ENCODE measurements at places on chromosomes 16 and 17.
A peak's percentile ranks its signal among the peaks of the same experiment; 100 is the strongest.

- H3K4me3 ChIP-seq: peak overlapping the region; percentile 23
- H3K27ac ChIP-seq: peak overlapping the region; percentile 75
- H3K4me1 ChIP-seq: peaks cover 67% of the 10 kb centered on the region
- H3K36me3 ChIP-seq: no peaks in the 10 kb centered on the region
- DNase-seq: no peak
Observed at GRCh38 chr17:77421630-77421972, 280.8 kb downstream of the SEC14L1 start.

DNA sequence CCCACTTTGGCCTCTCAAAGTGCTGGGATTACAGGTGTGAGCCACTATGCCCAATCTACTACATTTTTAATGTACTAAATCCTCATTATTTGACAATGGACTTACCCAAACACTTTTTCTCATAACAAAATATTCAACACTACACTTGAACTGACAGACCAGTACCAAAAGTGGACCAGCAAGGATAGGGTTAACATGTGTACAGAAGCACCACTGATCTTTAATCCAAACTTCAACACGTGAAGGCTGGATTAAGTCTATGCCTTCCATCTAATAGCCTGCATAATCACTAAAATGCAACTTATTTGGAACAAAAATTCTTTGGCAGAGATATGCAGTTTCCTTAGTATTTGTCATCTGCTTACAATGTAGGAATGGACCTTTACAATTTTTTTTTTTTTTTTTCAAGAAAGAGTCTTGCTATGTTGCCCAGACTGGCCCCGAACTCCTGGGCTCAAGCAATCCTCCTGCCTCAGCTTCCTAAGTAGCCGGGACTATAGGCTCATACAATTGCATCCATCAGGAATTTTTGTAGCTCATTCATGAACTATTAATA is 60.0 kb upstream of the BCAR1 start:
- H3K27me3 ChIP-seq: no peaks in the 10 kb centered on the region
- no peak overlapping the region for H3K27ac ChIP-seq
- H3K4me3 ChIP-seq: no peak overlapping the region
- peaks cover 30% of the 10 kb centered on the region for H3K4me1 ChIP-seq

- peaks cover 21% of the 10 kb centered on the region for H3K4me1 ChIP-seq
- H3K4me3 ChIP-seq: peak overlapping the region; percentile 59
- no peak overlapping the region for H3K27ac ChIP-seq
- DNase-seq: peak; percentile 86
- H3K27me3 ChIP-seq: peaks cover 38% of the 10 kb centered on the region
Observed at GRCh38 chr17:61410141-61411010, 10.7 kb downstream of the TBX2 start.

- H3K4me1 ChIP-seq: no peaks in the 10 kb centered on the region
- no peak overlapping the region for H3K27ac ChIP-seq
- no peaks in the 10 kb centered on the region for H3K36me3 ChIP-seq
Observed at GRCh38 chr17:10879190-10879836, 41.4 kb upstream of the PIRT start.

- H3K4me1 ChIP-seq: no peaks in the 10 kb centered on the region
- H3K27me3 ChIP-seq: no peaks in the 10 kb centered on the region
Observed at GRCh38 chr17:59490216-59490615, 75.2 kb upstream of the DHX40 start.

DNA sequence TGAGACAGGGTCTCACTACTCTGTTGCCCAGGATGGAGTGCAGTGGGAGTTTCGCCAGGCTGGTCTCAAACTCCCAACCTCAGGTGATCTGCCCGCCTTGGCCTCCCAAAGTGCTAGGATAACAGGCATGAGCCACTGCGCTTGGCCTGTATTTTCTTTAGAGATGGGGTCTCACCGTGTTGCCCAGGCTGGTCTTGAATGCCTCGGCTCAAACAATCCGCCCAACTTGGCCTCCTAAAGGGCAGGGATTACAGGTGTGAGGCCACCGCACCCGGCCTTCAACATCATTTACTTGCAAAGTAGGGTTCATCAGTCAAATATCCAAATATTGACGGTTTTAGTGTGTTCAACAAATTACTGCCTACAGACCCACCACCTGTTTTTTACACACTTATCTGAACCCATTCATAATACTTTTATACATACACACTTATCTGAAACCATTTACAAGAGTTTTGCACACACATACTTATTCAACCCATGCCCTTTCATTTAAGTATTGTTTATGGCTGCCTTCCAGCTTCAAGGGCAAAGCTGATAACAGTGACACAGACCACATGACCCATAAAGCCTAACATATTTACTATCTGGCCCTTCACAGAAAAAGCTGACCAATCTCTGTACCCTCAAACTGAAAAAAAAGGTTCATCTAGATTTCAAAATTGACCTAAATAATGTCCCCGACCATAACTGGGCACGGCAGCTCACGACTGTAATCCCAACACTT is 11.9 kb downstream of the TMEM170A start:
- H3K27ac ChIP-seq: no peak overlapping the region
- no peak overlapping the region for H3K4me3 ChIP-seq
- H3K4me1 ChIP-seq: peaks cover 4% of the 10 kb centered on the region
- no peaks in the 10 kb centered on the region for H3K27me3 ChIP-seq
- H3K36me3 ChIP-seq: peaks cover 10% of the 10 kb centered on the region

DNA sequence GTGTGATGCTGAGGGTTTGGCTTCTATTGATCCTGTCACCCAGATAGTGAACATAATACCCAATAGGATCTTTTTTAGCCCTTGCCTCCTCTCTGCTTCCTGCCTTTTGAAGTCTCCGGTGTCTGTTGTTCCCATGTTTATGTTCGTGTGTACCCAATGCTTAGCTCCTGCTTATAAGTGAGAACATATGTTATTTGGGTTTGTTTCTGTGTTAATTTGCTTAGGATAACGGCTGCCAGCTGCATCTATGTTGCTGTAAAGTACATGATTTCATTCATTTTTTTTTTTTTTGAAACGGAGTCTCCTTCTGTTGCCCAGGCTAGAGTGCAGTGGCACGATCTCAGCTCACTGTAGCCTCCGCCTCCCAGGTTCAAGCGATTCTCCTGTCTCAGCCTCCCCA is 23.0 kb downstream of the DUS2 start:
- DNase-seq: no peak
- H3K4me3 ChIP-seq: no peak overlapping the region
- H3K4me1 ChIP-seq: no peaks in the 10 kb centered on the region

GRCh38 chr17:74892013-74892841 is 1.2 kb downstream of the FADS6 start:
- no peaks in the 10 kb centered on the region for H3K36me3 ChIP-seq
- no peaks in the 10 kb centered on the region for H3K4me1 ChIP-seq
- no peak overlapping the region for H3K27ac ChIP-seq
- DNase-seq: no peak

GRCh38 chr17:46108550-46109110 is 84.6 kb downstream of the KANSL1 start:
- H3K36me3 ChIP-seq: no peaks in the 10 kb centered on the region
- peak overlapping the region; percentile 37 for H3K27ac ChIP-seq
- H3K4me1 ChIP-seq: no peaks in the 10 kb centered on the region
- no peaks in the 10 kb centered on the region for H3K27me3 ChIP-seq
- DNase-seq: no peak

- H3K4me1 ChIP-seq: no peaks in the 10 kb centered on the region
- no peak overlapping the region for H3K27ac ChIP-seq
- H3K36me3 ChIP-seq: no peaks in the 10 kb centered on the region
- H3K4me3 ChIP-seq: no peak overlapping the region
- no peaks in the 10 kb centered on the region for H3K27me3 ChIP-seq
Observed at GRCh38 chr17:83135692-83136091, 56.3 kb downstream of the METRNL start.

DNA sequence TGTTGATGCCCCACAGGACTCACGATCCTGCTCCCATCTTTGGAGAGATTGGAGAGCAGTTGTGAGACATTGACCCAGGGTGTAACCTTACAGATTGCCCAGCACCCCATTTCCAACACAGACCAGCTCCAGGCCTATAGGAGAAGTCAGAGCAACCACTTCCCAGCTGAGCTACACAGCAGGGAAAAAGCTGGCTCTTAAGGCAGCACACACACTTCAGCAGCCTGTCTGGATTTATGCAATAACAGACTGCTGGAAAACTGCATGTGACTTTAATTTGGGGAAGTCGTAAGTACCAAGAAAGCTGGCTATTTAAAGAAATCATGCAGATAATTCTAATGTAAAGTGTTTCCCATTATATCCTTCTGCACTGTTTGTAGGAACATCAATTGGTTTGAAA is 30.8 kb downstream of the NOG start:
- no peak for DNase-seq
- no peaks in the 10 kb centered on the region for H3K27me3 ChIP-seq
- no peaks in the 10 kb centered on the region for H3K36me3 ChIP-seq
- H3K27ac ChIP-seq: no peak overlapping the region
- H3K4me1 ChIP-seq: no peaks in the 10 kb centered on the region
- no peak overlapping the region for H3K4me3 ChIP-seq

DNA sequence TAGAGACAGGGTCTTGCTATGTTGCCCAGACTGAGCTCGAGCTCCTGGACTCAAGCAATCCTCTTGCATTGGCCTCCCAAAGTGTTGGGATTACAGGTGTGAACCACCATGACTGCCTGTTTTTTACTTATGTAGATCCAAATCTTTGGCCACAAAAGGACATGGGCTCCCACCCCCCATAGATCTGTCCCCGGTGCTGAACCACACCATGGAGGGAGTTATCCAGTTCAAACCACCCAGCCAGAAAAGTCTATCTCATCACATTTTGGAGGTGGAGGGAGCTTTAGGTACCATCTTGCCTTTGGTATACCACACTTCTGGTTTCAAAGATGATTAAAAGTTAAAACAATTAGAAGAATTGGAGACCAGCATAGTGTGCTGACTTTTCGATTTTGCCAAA is 26.2 kb downstream of the SHISA9 start:
- DNase-seq: no peak
- no peak overlapping the region for H3K27ac ChIP-seq
- H3K36me3 ChIP-seq: no peaks in the 10 kb centered on the region
- no peaks in the 10 kb centered on the region for H3K27me3 ChIP-seq
- no peaks in the 10 kb centered on the region for H3K4me1 ChIP-seq
- no peak overlapping the region for H3K4me3 ChIP-seq

- no peak for DNase-seq
- no peaks in the 10 kb centered on the region for H3K27me3 ChIP-seq
Observed at GRCh38 chr17:39955726-39956225, 7.0 kb upstream of the GSDMA start.

GRCh38 chr17:57694051-57694450 is 51.0 kb downstream of the CCDC182 start:
- no peaks in the 10 kb centered on the region for H3K36me3 ChIP-seq
- H3K27ac ChIP-seq: no peak overlapping the region
- no peaks in the 10 kb centered on the region for H3K27me3 ChIP-seq
- no peaks in the 10 kb centered on the region for H3K4me1 ChIP-seq
- no peak for DNase-seq
- no peak overlapping the region for H3K4me3 ChIP-seq

DNA sequence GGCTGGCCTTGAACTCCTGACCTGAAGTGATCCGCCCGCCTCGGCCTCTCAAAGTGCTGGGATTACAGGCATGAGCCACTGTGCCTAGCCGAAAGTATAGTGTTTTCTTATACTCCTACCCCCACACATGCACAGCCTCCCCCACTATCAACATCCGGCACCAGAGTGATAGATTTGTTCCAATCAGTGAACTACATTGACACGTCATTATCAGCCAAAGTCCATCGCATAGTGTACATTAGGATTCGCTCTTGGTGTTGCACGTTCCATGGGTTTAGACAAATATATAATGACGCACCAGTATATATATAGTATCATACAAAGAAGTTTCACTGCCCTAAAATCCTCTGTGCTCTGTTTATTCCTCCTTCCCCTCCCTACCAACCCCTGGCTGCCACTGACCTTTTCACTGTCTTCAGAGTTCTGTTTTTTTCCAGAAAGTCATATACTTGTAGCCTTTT is 11.9 kb upstream of the TM4SF5 start:
- H3K4me3 ChIP-seq: no peak overlapping the region
- peaks cover 4% of the 10 kb centered on the region for H3K27me3 ChIP-seq
- H3K4me1 ChIP-seq: no peaks in the 10 kb centered on the region
- no peak for DNase-seq

GRCh38 chr16:67471758-67472384 is 9.1 kb downstream of the ATP6V0D1 start:
- H3K27ac ChIP-seq: no peak overlapping the region
- DNase-seq: no peak
- H3K27me3 ChIP-seq: no peaks in the 10 kb centered on the region
